ENCODE measurements at places on chromosomes 7 and 10.

GRCh38 chr7:105800442-105800841 lies 76.0 kb downstream of the ATXN7L1 start:
- H3K4me3 ChIP-seq: no peak overlapping the region
- DNase-seq: no peak
- H3K27me3 ChIP-seq: no peaks in the 10 kb centered on the region
- H3K27ac ChIP-seq: no peak overlapping the region
- H3K36me3 ChIP-seq: no peaks in the 10 kb centered on the region

DNA sequence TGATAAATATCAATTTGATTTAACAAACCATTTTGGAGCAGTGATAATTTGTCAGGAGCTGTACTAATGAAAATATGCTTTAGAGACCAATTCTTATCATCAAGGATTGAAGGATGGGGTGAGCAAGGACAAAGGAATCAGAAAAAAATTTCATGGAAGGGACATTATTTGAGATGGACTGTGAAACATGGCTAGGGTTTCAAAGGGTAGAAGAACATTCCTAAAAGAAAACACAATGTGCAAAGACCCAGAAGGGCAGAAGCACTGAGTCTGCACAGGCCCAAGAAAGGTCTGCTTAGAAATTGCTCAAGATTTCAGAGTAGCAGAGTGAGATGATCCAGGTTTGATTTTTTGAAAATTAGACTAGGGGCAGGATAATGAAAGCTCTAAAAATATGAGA lies 174.5 kb downstream of the LRRN3 start:
- no peak overlapping the region for H3K27ac ChIP-seq

GRCh38 chr7:81777697-81778096 lies 7.8 kb upstream of the HGF start:
- H3K36me3 ChIP-seq: no peaks in the 10 kb centered on the region
- no peaks in the 10 kb centered on the region for H3K4me1 ChIP-seq
- H3K27ac ChIP-seq: no peak overlapping the region
- no peak for DNase-seq

GRCh38 chr10:119871881-119872609 lies 598 bp downstream of the MCMBP start:
- H3K4me1 ChIP-seq: peaks cover 43% of the 10 kb centered on the region
- H3K36me3 ChIP-seq: no peaks in the 10 kb centered on the region
- peak; percentile 56 for DNase-seq
- no peaks in the 10 kb centered on the region for H3K27me3 ChIP-seq
- H3K4me3 ChIP-seq: peak overlapping the region; percentile 82
- peak overlapping the region; percentile 89 for H3K27ac ChIP-seq

DNA sequence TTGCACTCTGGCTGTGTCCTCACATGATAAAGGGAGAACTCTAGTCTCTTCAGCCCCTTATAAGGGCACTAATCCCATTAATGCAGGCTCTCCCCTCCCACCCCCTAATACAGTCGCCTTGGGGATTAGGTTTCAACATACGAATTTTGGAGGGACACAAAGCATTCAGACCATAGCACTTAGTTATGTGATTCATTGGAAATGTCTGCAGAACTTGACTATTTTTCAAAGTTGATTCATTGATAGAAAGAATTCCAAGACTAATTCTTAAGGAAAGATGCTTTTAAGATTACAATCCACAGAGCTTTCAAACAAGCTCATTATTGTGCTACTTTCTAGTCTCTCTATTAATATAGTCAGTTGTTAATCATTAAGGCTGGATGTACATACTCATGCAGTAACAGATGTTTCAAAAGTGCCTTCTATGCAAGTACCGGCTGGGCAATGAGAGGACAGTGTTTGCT lies 85.3 kb upstream of the RPA3 start:
- H3K4me1 ChIP-seq: no peaks in the 10 kb centered on the region
- H3K27ac ChIP-seq: no peak overlapping the region
- no peak for DNase-seq
- peaks cover 11% of the 10 kb centered on the region for H3K36me3 ChIP-seq
- H3K4me3 ChIP-seq: no peak overlapping the region

GRCh38 chr10:47347303-47347675 lies 874 bp upstream of the RBP3 start:
- no peaks in the 10 kb centered on the region for H3K36me3 ChIP-seq
- H3K4me1 ChIP-seq: no peaks in the 10 kb centered on the region
- H3K4me3 ChIP-seq: no peak overlapping the region
- no peak for DNase-seq

DNA sequence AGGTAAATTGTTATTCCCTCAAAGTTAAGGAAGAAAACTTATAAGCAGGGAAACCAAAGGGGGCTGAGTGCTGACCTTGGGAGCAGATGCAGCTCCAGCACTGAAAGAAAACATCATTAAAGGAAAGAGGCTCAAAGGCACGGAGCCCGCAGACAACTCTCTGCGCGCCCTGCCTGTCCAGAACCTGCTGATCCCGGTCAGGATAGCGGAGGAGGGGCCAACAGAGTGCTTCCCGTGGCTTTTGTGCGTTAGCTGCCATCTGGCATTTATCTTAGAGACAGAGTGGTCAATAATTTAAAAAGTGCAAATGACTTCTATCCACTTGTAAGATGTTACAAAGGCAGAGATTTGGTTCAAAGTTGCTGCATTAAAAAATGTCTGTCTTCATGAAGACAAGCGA lies 162.1 kb downstream of the FANK1 start:
- H3K4me3 ChIP-seq: no peak overlapping the region
- H3K36me3 ChIP-seq: no peaks in the 10 kb centered on the region
- no peak for DNase-seq
- H3K27ac ChIP-seq: no peak overlapping the region
- peaks cover 5% of the 10 kb centered on the region for H3K27me3 ChIP-seq

DNA sequence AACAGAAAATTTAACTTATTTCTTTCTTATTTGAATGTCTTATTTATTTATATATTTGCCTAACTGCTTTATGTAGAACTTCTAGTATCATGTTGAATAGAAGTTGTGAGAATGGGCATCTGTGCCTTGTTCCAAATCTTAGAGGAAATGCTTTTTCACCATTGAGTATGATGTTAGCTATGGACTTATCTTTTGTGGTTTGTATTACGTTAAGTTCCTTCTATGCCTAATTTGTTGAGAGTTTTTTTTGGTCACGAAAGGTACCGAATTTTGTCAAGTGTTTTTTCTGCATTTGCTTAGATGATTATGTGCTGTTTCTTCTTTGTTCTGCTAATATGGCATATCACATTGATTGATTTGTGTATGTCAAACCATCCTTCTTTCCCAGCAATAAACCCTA lies 161.0 kb upstream of the TRIM24 start:
- H3K36me3 ChIP-seq: no peaks in the 10 kb centered on the region
- H3K4me1 ChIP-seq: peaks cover 11% of the 10 kb centered on the region
- no peak overlapping the region for H3K4me3 ChIP-seq

GRCh38 chr7:83038787-83039186 lies 123.9 kb downstream of the PCLO start:
- H3K27ac ChIP-seq: no peak overlapping the region
- no peaks in the 10 kb centered on the region for H3K4me1 ChIP-seq
- no peak overlapping the region for H3K4me3 ChIP-seq
- no peaks in the 10 kb centered on the region for H3K27me3 ChIP-seq
- no peak for DNase-seq

DNA sequence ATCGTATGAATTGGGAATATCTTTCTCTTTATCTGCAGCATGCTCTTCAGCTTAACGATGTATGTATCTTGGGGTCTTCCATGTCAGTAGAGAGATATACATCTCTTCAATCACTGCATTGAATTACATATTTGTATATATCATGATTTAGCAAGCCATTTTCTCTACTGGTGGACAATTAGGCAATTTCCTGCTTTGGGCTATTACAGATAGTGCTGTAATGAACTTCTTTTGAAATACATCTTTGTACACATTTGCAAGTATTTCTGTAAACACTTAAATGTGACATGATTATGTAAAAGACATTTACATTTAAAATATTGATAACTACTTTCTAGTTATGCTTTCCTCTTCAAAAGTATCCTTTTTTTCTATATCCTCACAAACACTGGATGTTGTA lies 199.0 kb downstream of the PPP1R9A start:
- DNase-seq: no peak
- H3K4me1 ChIP-seq: peaks cover 4% of the 10 kb centered on the region
- H3K4me3 ChIP-seq: no peak overlapping the region
- H3K36me3 ChIP-seq: no peaks in the 10 kb centered on the region

GRCh38 chr10:50392966-50393718 lies 141.8 kb upstream of the ASAH2 start:
- H3K4me3 ChIP-seq: no peak overlapping the region
- H3K36me3 ChIP-seq: no peaks in the 10 kb centered on the region
- H3K27me3 ChIP-seq: no peaks in the 10 kb centered on the region
- H3K27ac ChIP-seq: no peak overlapping the region

- no peaks in the 10 kb centered on the region for H3K27me3 ChIP-seq
- H3K4me1 ChIP-seq: peaks cover 90% of the 10 kb centered on the region
- no peak for DNase-seq
Observed at GRCh38 chr10:80411681-80412220, 3.4 kb downstream of the PRXL2A start.

GRCh38 chr7:26348234-26348851 lies 56.7 kb downstream of the SNX10 start:
- H3K4me1 ChIP-seq: no peaks in the 10 kb centered on the region
- no peaks in the 10 kb centered on the region for H3K36me3 ChIP-seq
- H3K4me3 ChIP-seq: no peak overlapping the region
- no peaks in the 10 kb centered on the region for H3K27me3 ChIP-seq
- no peak overlapping the region for H3K27ac ChIP-seq
- no peak for DNase-seq

DNA sequence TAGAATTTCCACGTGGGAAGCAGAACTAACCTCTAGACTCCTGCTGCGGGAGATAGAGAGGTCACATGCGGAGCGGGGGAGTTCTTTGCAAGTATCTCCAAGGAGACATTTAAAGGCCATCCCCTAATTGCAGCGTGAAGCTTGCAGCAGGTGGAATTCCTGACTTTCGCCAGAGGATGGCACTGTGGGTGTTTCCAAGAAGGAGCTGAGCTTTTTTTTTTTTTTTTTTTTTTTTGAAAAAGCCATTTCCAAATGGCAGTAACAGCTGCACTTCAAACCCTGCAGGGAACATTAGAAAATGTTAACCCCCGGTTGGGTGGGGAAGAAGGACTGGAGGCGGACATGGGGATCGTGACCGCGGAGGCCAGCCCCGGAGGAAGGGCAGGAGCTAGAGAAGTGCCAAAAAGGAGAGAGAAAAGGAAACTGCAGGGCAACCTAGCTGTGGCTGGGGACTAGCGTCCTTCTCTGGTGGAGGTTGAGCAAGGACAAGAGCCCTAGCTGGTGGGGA lies 487.7 kb downstream of the TYW1 start:
- no peaks in the 10 kb centered on the region for H3K4me1 ChIP-seq
- H3K4me3 ChIP-seq: no peak overlapping the region
- peak; percentile 59 for DNase-seq
- no peaks in the 10 kb centered on the region for H3K27me3 ChIP-seq
- no peak overlapping the region for H3K27ac ChIP-seq

- no peaks in the 10 kb centered on the region for H3K36me3 ChIP-seq
- H3K27me3 ChIP-seq: no peaks in the 10 kb centered on the region
- no peak overlapping the region for H3K4me3 ChIP-seq
- H3K27ac ChIP-seq: no peak overlapping the region
- H3K4me1 ChIP-seq: peaks cover 11% of the 10 kb centered on the region
Observed at GRCh38 chr10:61280303-61280702, 172.9 kb downstream of the TMEM26 start.
